ENCODE measurements at places on chromosomes 3 and 15.

DNA sequence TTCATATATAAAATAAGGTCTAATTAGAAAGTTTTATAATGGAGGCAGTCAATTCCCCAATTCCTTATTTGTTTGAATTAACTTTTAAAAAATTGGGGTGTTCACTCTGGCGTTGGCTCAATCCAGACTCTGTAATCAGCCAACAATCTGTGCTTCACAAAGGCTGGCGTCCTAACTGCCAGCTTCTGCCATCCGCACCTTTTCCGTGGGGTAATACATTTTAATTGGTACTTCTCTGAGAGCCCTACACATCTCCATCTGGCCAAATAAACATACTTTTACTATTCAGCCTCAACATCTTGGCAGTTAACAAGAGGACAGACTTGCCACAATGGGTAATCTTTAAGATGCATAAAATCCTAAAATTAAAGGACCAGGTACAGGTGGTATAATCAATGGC, 125.2 kb upstream of the CCNL1 start:
- no peak for DNase-seq

GRCh38 chr15:73518876-73519733, 76.1 kb downstream of the REC114 start:
- no peak for DNase-seq

DNA sequence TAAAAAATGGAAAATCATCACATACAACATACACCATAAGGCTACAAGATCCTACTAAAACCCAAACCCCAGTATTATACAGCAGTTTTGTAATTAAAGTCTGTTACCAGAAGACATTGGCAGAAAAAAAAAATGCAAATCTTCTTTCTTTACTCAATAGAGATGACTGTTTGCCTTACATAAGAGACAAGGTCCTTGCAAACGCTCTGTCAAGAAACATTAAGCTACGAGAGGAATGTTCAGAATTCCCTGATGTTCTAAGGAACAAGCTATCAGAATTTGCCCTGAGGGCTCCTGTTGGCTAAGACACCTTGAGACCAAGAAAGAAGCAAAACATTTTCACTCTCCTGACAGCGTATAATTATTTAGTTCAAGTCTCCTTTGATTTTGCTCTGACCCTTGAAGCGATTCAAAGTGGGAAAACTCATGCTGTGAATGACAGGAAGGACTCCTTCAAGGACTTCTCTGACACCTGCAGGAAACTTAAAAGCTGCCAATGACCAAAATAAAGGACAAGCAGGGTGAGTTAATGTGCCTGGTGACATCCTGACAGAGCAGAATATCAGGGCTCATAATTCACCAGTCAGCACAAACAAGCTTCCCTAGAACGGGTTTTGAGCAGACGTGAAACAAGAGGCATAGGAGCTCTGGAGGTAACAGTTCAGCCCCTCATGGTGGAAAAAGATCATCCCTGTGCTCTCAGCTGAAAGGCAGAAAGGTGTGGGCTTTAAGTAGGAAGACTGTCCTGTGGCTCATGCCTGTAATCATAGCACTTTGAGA, 2.5 kb downstream of the SCAMP2 start:
- DNase-seq: no peak

- DNase-seq: no peak
These were observed 2.5 kb upstream of the GPR176 start for GRCh38 chr15:39922462-39923092.

DNA sequence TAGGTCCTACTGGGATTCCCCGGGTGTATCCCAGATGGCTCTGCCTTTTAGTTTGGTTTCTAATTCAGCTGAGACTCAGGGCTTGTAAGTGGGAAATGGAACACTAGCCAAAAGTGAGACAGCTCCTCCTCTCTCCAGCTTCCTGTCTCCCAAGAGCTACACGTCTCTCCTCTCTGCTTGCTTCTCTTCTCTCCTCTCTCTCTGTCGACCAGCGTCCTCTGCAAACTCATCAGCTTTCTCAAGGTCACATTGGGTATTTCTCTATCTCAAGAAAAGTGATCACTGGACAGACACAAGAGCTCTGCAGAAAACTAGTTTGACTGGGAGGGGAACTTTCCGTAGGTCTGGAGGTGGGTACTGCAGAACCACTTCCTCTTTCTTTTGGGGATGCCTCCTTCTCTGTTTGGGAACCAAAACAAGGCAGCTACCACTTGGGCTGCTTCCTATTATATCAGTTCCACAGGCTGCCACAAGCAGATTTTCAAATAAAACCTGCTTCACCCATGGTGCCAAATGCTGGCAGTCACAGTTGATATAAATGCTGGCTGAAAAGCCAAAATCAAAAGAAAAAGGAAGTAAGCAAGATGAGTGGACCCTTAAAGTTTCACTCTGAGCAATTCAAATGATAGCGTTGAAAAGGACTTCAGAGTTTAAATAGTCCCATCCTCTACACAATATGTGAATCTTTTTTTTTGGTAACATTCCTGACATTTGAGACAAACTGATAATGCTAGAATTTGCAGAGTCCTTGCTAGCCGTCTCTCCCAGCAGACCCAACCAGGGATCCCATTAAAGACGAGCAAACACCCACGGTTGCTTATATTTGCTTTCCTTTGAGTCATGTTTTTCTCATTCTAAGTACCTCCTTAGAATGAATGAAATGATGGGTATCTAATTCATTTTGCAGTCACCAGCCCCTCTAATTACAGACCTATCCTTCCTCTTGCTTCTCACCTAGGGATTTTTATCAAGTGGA, 7.2 kb upstream of the DYNC1LI1 start:
- no peak for DNase-seq

DNA sequence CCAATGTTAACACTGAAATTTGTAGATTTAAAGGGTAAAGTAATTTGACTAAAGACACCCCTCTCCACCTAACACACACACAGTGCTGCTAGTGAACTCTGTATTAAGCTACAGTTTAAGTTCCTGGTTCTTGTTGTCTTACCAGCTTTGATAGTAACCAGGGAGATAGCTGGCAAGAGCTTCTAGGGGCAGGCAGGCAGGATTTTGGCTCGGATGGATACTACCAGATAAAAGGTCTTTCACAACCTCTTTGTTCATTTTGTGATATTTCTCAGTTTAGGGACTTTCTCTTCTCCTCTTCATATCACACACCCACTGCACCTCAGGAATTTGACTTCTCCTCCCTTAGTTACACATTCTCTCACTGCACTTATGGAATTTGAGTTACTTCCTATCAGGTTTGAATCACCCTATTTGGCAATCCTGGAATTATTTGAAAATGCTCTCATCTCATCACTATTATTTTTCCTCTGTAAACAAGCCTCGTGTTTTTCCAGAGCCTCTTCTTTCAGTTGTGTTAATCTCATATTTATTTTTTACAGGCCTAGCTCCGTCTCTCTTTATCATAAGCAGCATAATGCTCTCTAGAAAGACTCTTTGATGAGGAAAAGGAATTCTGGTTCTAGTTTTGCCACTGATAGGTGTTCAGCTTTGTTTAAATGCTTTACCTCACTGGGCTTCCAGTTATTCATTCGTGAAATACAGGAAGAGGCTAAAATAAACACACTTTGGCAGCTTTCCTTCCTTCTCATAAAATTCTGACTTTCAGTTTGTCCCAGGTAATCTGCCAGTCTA, 23.0 kb upstream of the CLDN1 start:
- DNase-seq: no peak

- peak; percentile 50 for DNase-seq
These were observed 12.8 kb downstream of the LXN start for GRCh38 chr3:158659454-158660237.

- DNase-seq: no peak
These were observed 15.8 kb upstream of the RARB start for GRCh38 chr3:25412269-25412668.

DNA sequence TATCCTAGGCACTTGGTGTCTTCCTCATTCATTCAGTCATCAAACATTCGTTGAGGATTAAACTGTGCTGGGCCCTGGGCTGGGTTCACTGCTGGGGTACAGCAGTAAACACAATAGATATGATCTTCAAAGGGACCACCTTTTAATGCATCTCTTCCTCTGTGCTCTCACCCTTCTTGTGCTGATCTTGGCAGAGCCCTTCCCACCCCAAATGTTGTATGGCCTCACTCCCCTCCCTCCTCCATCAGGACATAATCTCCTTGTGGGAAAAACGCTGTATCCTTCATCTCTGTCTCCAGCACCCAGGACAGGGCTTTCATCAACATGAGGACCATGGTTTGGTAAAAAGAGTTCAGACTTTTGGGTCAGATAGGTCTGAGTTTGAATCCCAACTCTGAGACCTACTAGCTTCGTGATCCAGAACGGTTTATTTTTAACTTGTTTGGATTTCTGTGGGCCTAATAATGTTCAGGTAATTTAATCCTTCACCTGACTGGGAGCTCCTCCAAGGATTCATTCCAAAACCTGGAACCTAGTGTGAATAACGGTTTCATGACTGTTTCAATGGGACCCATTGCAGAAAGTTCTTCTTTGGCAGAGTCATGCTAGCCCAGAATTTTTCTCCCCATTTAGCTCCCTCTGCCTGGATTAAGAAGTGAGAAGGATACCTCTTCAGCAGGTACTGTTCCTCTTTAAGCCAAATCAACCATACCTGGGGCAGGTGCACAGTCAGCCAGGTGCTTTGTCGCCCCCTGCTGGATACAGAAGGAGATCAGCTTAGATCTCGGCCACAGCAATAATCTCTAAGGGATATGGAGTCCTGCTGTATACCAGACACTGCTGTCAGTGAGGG, 5.2 kb upstream of the WNT7A start:
- DNase-seq: peak; percentile 41

DNA sequence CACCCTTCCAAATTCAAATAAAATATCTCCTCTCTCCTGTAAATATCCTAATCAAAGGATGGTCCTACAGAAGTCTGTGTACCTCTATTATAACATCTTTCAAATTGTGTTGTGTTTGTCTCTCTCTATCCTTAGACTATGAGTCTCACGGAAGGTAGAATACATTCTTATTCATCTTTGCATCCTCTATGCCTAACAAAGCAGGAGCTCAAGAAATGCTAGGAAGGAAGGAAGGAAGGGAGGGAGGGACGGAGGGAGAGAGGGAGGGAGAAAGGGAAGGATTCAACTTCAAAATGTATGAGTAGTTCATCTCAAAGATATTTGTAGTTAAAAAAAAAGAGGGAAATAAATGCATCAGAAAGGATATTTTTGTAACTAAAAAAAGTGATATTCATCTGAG, 150.0 kb downstream of the RTP4 start:
- DNase-seq: no peak

GRCh38 chr15:46708226-46708625, 1009.1 kb upstream of the SEMA6D start:
- DNase-seq: no peak

- no peak for DNase-seq
These were observed 68.9 kb downstream of the IQSEC1 start for GRCh38 chr3:13004376-13004775.

GRCh38 chr15:31372635-31373091, 46.0 kb downstream of the KLF13 start:
- no peak for DNase-seq
